Fibroblast of gingiva (primary cell): ENCODE measurements at places on chromosomes 16 and 17.

DNA sequence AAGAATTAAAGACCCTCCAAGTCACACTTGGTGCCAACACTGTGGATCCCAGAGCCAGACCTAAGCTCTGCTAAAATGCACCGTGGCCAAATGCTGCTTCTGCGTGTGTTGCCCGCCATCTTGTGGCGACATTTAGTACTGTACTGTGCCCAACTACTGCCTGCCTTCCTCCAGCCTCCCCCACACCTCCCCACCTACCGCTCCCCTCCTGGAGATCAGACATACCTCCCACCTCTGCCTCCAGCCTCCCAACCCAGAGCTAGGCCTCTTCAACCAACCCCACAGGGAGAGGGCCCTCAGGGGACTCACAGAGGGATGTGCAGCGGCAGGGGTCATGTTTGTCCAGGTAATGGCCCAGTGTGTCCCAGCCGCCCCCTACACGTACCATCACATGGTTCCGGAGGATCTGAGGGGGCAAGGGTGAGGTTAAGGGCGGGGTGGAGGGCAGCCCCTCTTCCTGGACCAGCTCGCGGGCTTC lies 5.5 kb downstream of the GAS2L2 start:
- peak; percentile 65 for DNase-seq

DNA sequence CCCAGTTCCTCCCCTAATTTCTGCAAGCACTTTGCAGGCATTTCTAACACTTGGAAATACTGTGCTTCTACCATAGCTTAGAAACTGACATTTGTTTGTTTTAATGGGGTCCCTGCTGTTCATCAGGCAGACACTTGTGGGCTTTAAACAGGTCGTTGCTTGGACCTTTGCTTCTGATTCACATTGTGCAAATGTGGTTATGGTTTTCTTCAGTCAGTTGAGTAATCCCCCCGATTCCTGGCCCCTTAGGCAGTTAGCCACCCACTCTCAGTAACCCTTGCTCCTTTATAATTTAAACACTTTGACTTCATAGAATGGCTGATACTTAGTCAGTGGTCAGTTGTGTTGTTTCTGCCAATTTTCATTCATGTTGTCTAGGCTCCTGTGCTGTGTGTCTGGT lies 39.4 kb downstream of the SLC47A1 start:
- DNase-seq = no peak

GRCh38 chr16:87160701-87161337 lies 156.4 kb downstream of the C16orf95 start:
- no peak for DNase-seq

GRCh38 chr16:66376577-66377305 lies 10.2 kb downstream of the CDH5 start:
- no peak for DNase-seq

DNA sequence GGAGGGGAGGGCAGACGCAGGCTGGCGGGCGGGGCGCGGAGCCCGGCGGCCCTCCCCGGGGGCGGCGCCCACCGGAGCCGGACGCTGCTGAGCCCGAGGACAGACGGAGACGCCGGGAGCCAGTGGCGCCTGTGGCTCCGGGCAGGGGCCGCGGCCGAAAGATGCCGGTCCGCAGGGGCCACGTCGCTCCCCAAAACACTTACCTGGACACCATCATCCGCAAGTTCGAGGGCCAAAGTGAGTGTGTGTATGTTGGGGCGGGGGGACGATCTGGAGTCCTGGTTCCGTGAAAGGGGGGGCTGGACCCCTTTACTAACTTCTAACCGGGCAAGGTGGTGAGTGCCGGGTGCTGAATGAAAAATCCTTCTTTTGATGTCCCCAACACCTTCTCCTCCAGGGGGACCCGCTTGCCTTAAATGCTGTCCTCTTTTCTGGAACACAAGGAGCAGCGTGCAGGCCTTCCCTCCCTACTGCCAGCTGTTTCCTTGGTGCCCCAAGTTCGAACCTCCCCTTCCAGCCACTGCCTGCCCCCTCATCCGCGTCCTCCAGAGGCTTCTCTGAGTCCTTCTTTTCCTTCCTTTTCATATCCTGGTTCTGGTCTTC lies at the start of gene KCNH6:
KCNH6 (plus strand) TSS at position 106 of the 603 bp plus-strand sequence; CDS start at position 162, 56 bp downstream.
- DNase-seq = no peak
